ENCODE measurements at places on chromosomes 7 and 10.

GRCh38 chr7:51927738-51928137 lies 611.1 kb upstream of the COBL start:
- no peak for DNase-seq

DNA sequence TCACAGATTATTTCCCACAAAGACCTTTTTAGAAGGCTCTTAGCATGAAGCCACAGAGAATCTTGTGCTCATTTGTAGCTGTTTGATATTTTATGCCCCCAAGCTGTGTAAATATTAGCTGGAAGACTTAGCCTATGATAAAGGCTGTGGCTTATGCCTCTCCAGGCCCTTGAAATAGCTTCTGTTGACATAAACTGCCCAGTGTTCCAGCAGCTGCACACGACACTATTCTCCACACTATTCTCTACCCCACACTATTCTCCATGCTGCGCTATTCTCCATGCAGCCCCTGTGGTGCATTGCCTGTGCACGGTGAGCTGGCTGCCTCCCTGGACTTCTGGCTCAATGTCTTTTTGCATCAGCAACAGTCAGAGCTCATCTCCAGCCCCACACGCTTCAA lies 13.1 kb downstream of the DDC start:
- no peak for DNase-seq

- DNase-seq = no peak
These were observed 62.8 kb downstream of the INPP5A start for GRCh38 chr10:132600416-132600815.

DNA sequence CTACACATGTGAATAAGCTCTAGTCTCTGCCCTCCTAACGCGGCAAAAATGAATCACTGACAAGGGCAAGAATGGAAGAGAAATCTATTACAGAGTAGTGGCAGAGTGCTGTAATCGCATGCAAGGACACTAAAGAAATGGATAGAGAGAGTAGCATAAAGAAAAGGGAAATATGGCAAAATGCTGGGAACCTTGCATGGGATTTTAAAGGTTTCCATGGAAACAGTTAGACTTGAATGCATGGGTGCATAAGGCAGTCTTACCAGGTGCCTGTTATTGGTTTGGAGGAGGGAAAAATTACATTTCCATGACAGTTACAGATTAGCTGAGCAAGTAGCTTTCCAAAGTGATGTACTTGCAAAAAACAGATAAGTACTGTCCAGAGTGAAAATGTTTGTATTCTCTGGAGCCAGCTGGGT lies 233.4 kb downstream of the PTN start:
- DNase-seq = no peak

- no peak for DNase-seq
These were observed 47.6 kb downstream of the RPS24 start for GRCh38 chr10:78081292-78081691.

GRCh38 chr7:138825049-138825721 lies 27.2 kb upstream of the ATP6V0A4 start:
- DNase-seq = no peak

GRCh38 chr10:5447611-5448071 lies 35.3 kb downstream of the NET1 start:
- no peak for DNase-seq

GRCh38 chr10:44045020-44045419 lies 339.9 kb downstream of the CXCL12 start:
- no peak for DNase-seq

DNA sequence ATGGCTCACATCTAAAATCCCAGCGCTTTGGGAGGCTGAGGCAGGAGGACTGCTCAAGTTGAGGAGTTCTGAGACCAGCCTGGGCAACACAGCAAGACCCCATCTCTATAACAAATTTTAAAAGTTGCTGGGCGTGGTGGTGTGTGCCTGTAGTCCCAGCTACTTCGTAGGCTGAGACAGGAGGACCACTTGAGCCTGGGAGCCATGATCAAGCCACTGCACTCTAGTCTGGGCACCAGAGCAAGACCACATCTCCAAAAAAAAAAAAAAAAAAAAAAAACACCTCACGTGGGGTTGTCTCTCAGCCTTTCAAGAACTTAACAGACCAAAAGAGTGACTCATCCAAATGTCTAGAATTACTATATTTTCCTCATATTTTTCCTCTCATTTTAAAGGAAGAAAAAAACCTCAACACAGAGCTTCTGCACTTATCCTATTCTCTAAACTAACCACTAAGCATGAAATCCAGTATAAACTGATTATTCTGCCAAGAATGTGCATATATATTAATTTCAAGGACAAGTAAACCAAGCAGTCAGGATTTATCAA lies 46.3 kb downstream of the CUL2 start:
- no peak for DNase-seq

GRCh38 chr10:22573820-22574569 lies 140.4 kb downstream of the PIP4K2A start:
- no peak for DNase-seq

DNA sequence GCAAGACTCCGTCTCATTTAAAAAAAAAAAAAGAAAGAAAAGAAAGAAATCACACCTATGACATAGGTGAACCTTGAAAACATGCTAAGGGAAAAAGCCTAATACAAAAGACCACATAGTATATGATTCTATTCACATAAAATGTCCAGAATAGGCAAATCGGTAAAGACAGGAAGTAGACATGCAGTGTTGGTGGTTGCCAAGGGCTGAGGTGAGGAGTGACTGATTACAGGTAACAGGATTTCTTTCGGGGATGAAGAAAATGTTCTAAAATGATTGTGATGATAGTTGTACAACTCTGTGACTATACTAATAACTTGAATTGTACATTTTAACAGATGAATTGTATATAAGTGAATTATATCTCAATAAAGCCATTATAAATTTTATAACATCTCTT lies 3.3 kb downstream of the XPNPEP1 start:
- DNase-seq = no peak

DNA sequence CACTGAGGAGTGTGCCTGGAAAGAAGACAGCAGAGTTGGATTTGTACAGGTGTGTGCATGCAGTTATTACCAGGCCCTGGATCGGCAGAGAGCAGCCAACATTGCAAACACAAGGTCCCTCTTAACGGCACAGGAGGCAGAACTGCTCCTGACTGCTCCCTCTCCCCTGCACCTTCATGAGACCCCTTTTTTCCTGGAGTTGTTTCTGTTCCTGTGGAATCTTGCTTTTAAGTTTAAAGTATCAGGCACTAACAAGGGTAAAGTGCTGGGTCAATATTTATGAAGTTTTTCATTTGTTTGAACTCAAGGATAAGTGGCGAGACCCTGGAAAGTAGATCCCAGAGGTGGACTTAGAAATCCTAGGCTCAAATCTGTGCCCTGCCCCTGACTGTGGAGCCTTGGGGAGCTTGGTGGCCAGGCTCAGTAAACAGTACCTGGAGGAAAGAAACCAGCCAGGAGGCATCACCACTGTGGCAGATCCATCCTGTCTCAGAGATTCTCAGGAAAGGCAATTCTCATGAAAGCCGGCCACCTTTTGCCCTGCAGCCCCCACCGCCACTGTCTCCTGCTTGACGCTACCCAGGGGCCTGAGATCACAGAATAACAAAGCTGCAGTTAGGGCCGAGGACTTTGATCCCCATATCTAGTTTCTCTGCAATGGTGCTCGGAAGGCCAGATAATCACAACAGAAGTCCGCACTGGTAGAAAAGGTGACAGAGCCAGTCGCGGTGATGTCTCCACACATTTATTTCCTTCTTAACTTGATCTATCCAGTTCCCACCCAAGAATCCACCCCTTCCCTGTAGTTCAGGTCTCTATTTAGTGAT lies 36.7 kb downstream of the DDC start:
- DNase-seq = no peak

DNA sequence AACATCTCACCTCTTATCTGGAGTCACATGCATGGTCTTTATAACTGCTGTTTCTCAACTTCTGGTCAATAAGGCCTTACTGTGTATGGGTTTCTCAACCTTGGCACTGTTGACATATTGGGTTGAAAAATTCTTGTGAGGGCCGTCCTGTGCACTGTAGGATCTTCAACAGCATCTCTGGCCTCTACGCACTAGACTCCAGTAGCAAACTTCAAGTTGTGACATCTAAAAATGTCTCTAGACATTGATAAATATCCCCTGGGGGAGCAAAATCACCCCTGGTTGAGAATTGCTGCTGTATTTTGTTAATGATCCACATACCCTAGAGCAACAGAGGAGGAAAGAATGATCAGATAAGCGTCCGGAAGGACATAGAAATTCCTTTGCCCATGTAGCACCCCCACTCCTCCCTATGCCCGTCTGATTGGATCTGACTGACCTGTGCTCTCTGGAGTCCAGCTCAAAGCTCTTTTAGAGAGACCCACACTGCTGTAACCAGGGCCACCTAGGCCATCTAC lies 423.5 kb upstream of the ZMIZ1 start:
- no peak for DNase-seq

DNA sequence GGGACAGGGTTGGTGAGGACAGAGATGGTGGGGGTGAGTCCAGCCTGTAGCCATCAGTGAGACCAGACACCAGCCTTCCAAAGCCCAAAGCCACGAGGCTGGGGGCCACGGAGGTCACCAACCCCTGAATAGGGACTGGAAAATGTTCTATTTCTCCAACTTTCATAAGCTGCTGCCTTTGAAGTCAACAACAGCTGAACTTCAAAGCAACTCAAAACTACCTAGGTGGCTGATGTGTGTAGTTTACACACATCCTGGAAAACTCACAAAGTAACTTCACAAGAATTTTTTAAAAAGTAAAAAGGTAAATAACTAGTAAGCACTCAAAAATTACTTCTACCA lies 88.8 kb downstream of the CHST15 start:
- no peak for DNase-seq

DNA sequence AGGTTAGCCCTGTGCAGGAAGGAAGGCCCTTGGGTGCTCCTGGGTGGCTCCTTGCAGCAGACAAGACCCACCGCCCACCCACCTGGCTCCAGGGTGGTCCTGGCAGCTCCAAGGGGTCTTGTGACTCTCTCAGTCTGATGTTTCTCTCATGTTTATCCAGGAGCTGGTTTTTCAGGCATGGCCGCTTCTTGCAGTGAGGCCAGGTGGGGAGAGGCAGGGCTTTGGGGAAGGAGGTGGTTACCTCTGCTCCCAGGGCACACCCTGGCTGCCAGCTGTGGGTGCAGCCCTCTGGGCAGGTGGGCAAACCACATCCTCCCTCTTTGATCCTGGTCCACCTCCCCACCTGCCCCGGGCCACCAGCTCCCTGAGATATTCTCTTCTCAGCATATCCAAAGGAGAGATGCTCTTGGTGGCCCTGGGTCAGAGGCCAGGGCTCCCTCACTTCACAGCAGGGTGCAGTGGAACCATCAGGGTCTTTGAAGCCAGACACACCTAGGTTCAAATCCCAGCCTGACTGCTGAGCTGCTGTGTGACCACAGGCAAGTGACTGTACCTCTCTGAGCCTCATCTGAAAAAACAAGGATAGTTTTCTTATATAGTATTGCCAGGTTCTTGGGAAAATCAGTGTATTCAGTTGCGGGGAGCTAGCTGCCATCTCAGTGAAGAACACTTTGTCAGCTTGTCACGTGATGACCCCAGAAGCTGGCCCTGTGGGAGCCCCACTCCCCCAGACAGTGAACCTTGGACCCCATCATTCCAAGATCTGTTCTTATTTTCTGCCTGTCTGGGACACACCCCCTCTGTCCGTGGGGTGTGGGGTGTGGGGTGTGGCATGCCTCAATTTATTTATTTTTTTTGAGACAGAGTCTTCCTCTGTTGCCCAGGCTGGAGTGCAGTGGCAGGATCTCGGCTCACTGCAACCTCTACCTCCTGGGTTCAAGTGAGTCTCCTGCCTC lies 11.5 kb downstream of the GTF2IRD1 start:
- DNase-seq = no peak

- DNase-seq = no peak
These were observed 114.5 kb downstream of the PTPN20 start for GRCh38 chr10:47025540-47026300.

GRCh38 chr7:140611641-140612040 lies 29.0 kb downstream of the DENND2A start:
- no peak for DNase-seq
